ENCODE measurements at places on chromosomes 2 and 18.

GRCh38 chr2:233513953-233514655 lies 52.5 kb downstream of the USP40 start:
- no peak for DNase-seq

DNA sequence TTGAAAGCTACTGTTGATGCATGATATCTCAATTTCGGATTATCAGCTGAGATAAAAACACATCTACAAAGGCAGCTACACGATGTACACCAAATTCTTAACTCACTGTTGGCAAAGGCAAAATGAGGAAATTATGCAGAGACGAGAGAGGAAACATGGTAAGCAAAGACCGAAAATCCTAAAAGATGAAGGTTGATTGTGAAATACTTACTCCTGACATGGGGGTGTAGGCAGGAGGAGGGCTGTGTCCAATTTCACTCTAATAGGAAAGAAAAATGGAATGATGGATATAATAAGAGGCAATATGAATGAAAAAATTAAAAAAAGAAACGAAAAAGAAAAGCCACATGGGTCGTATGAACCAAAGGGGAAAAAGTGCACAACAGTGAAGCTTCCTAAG lies 831.3 kb downstream of the CPS1 start:
- no peak for DNase-seq

DNA sequence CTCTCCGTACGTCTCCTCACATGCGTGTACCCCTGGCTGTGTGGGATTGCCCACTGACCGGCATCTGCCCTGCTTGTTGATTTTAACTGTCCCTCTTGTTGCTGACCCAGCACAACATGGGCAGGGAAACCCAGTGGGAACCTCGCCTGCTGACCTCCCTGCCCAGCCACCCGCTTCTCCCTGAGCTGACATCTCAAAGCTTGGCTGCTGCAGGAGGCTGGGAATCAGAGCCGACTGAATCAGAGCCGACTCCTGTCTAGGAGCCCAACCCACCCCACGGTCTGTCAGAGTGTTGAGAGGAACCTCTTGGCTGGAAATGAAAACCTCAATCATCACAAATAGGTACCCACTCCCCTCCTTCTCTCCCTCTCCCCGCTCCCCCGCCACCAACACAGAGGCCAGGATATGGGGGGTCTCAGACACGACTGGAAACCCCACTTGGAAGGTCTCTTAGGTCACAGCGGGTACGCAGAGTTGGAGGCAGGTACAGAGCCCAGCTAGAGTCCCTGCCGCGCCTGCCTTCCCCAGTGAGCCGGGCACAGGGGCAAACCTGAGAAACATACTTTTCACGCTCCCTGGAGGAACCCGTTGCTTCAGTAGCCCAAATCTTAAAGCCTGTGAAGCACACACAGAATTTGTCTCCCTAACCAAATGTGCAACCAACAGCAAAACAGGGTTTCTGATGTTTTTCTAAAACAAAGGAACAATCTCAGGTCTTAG lies 784 bp downstream of the EDAR start:
- DNase-seq, result no peak

GRCh38 chr2:10764096-10764785 lies 42.8 kb downstream of the ATP6V1C2 start:
- DNase-seq, result no peak

DNA sequence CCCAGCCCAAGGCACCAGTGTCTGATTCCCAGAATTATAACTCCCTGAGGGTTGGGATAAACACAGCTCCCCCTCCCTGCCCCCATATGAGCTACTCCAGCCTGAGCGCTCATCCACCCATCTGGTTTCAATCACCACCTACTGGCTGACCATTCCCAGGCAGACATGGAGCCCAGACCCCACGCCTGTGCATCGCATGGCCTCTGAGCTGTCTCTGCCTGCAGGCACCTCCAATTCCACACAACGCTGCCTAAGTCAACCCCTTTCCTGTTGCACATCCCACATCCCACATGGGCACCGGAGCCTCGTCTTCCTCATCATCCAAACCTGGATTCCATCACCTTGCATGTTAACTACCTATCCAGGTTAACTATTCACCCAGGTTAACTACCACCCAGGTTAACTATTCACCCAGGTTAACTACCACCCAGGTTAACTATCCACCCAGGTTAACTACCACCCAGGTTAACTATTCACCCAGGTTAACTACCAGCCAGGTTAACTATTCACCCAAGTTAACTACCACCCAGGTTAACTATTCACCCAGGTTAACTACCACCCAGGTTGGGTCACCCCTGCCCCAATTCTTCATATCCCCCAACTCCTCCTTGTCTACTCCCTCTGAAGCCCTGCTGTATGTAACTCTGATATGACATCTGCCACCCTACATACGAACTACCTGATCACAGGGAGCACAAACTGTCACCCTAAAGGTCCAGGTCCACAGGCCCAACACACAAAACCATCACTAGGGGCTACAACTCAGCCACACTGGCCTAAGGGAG lies 47.8 kb downstream of the TEX51 start:
- no peak for DNase-seq

GRCh38 chr18:79599441-79599931 lies 80.1 kb upstream of the CTDP1 start:
- no peak for DNase-seq

GRCh38 chr18:78986018-78986481 lies 6.4 kb downstream of the SALL3 start:
- no peak for DNase-seq

DNA sequence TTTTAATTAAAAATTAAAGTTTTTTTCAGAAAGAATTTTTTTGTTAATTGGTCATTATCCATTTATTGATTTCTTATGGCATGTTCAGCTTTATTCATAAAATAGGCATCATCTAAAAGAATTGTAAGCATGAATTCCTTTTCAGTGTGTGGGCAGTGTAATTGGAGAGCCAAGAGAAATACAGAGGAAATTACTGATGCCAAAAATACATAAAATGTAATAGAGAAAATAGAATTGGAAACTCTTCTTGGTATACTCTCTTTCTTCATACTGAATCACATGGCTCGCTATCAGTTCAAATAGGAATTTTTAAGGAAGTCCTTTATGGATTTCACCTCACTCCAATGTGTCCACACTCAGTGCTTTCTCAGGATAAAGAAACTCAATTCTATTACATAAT lies 663.6 kb upstream of the NRXN1 start:
- no peak for DNase-seq

- no peak for DNase-seq
Measured at GRCh38 chr18:68735483-68736343, 20.8 kb upstream of the TMX3 start.

- DNase-seq, result no peak
Measured at GRCh38 chr18:23643815-23644490, 18.8 kb downstream of the ANKRD29 start.

- no peak for DNase-seq
Measured at GRCh38 chr2:205850611-205851010, 168.3 kb downstream of the NRP2 start.

DNA sequence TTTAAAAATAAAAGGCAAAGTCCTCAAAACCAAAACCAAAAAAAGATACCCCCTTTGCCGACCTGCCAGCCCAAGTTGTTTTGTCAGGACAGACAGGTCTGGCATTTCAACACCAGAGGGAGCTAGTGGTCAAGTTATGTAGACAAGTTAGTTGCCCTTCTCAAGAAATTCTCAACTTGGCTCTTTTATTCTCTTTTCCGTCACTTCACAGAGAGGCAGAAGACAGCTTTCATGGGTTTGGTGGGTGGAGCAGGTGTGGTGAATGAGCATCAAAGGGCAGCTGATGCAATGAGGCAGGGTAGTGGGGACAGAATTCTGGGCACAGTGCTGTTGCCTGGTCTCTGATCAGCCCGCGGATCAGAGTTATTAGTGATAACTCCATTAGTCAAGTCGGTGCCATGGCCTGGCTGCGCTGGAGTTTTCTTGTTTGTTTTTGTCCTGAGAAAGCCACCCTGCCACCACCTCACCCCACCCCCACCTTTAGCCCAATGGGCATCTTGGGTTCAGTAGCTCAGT lies 303.7 kb upstream of the EPAS1 start:
- DNase-seq, result peak; percentile 10

DNA sequence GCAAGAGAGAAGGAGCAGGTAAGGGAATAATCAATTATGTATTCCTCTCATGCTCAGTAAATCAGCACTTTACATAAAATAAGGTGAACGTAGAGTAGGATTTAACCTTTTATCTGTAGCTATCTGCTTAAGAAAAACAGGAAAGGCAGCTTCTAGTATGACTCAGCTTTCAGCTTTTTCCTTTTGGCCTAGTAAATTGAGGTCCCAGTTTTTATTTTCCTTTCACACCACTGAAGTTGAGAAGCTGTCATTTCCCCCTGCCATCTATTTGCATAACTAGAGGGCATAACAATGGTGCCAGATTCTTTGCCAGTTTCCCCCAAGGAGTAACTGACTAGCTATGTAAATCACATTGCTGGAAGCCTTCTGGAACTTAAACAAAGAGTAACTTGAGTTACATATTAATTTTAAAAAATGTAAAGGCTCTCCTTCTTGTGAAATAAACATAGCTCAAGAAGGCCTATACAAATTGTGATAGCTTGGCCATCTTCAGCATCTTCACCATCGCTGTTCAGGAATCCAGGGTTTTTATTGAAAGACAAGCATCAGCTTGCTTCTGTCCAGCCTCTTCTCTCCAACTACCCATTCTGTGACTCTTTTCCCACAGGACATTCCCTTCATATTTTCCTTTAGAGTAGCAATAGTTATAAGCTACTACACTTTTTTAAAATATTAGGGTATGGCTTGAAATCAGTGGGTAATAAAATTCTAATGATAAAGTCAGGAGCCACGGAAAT lies 97.0 kb downstream of the KYNU start:
- DNase-seq, result no peak

GRCh38 chr2:127064642-127065250 lies 42.2 kb downstream of the BIN1 start:
- DNase-seq, result peak; percentile 85

- DNase-seq, result no peak
Measured at GRCh38 chr18:21391074-21391673, 149.1 kb downstream of the GREB1L start.

DNA sequence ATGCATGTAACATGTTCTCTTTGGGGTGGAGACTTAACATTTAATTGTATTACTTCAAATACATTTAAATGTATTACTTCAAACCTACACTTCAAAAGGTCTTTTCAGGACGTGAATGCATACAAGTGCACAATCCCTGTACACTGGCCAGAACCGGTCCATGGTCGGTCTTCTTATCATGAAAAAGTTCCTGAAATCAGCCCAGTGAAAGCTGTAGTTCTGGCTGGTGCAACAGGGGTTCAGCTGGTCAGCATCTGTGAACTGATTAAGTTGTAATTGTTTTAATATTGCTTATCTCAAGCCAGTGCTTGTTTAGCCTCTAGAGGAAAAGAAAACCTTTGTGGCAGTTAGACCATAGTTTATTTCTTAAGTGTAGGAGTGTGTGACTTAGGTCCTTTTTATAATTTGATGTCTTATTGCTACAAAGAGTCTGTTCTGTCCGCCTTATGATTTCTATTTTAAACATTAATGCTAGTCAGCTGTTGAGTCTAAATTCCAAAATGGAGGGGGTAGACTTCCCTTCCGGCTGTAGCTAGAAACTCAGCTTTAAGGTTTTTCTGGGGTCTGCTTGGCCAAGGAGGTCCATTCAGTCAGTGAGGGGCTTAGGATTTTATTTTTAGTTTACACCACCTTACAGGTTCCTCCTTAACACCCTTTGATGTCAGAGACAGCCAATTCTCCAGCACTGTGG lies 768 bp upstream of the CYBRD1 start:
- DNase-seq, result no peak
